ENCODE measurements at places on chromosomes 4 and X.

- no peak for DNase-seq
Observed at GRCh38 chr4:99585516-99585915, 10.9 kb downstream of the MTTP start.

DNA sequence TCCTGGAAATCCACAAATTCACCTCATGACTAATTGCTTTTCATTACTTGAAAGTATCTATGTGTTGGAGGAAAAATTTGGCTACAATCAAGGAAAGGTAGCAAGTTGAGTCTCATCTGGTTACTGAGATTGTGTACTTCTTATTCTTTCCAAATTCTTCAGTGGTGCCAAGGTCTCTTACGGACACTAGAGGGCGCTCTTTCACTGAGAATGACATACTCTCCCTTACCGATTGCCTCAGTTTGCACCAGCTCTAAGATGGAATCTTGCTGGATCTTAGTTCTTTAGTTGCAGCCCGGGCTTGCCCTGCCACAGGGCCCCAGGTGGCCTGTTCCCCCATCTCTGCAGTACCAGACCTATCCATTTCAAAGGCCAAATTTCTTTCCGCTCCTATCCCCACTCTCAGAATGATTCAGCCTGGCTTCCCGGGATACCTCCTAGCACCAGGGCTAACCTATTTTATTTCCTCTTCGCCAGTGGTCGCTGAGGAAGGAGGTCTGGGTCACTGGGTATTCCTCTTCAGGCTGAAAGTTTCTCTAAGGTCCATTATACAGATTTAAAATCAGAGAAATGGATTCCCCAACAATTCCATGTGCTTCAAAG is 24.6 kb upstream of the GPR50 start:
- DNase-seq: peak; percentile 40

DNA sequence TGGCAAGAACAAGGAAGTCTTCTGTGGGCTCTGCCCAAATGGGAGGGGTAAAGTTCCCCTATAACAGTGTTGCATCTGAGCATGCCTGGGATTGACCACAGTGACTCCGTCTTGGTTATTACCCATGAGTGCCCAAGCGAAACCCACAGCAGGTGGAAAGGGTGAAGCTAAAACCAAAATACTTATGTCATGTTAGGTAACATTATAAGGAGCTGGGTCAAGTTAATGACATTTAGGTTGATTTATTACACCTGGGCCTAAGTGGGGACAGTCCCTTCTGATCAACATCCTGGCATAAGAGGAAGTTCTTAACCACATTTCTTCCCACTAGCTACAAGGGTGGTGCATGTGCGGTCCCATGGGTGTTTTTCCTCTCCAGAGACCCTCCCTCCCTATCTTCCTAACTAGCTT is 1.3 kb upstream of the ZNF732 start:
- no peak for DNase-seq

DNA sequence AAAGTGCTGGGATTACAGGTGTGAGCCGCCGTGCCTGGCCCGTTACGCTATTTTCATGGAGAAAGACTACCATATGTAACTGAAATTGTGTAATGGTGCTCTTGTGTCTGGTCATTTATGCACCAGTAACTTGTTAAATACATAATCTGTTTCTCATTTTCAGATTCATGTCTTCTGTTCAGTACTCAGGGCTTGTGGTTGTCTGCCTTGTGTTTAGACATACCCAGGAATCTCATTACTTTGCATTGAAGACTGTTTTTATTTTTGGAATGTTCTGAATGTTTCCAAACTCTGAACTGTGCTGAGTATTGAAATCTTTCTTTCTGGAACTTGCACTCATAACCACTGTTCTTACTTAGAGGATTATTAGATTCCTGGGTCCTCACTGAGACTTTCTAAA is 52.8 kb downstream of the PDLIM5 start:
- no peak for DNase-seq

GRCh38 chr4:145019346-145019745 is 78.7 kb downstream of the ANAPC10 start:
- no peak for DNase-seq
